ENCODE measurements at places on chromosomes 2 and 18. TPM values are rescaled to one million over a fixed set of nuclear protein-coding genes. Genes with fewer than 3 reads are reported as not detected.

The RFTN2 gene
- total RNA-seq = 4.4 TPM

The PROM2 gene
- total RNA-seq = 0.54 TPM

The ACTG2 gene
- total RNA-seq = 1.7 TPM

The ICA1L gene
- total RNA-seq = 5.1 TPM

The SANBR gene
- total RNA-seq = 6.2 TPM

The SOS1 gene
- 24.2 TPM for total RNA-seq

The UGT1A5 gene
- total RNA-seq = not detected

The AQP12B gene
- not detected for total RNA-seq

The INHBB gene
- 8.2 TPM for total RNA-seq

The ANKAR gene
- total RNA-seq = 8.1 TPM

DNA sequence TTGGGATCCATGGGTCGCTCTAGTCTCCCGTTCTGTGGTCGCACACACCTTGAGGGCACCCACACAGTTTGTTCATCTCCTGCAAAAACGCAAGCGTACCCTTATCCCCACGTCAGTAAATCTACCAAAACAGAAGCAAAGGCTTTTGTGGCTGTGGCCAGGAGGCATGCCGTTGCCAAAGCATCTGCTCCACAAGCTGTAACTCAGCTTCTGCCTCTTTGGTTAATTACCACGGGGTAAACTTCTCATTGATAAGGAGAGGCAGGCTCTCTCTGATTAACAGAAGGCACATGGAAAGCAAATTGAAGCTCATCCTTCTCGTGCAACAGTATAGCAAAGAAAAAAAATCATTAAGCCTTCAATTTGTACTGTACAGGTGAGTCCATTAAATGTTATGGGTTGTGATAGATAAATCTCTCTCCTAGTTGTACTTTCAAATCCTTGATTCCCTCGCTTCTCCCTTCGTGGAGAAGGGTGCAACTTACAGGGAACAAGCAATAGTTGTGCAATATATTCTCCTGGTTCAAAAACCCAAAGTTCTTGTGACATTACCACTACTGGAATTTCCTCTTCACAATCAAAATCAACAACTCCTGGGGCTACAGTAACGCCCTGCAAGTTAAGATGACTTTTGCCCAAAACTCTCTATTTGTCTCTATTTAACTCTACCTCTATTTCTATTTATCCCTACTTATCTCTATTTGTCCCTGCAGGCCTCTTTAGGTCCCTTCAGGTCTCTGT lies 10.3 kb downstream of the PECR start:
- DNase-seq = no peak

DNA sequence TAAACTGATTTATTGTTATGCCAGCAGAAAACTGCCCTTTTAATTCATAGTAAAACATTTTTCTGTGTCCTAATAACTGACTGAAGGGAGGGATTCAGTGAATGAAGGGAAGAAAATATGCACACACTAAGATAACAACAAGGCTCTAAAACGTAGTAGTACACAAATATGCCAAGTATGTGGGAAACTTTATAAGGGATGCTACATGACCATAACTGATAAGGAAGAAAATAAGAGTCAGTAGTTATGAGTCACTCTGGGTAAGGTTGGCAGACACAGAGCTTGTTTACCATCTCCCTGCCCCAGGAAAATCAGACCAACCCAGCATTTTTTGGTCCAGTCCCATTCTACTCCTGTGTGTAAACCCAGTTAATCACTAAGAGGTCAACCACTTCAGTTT lies 124.2 kb downstream of the RPRM start:
- DNase-seq = no peak

GRCh38 chr2:71685073-71685848 lies 231.9 kb downstream of the DYSF start:
- peak; percentile 53 for DNase-seq

DNA sequence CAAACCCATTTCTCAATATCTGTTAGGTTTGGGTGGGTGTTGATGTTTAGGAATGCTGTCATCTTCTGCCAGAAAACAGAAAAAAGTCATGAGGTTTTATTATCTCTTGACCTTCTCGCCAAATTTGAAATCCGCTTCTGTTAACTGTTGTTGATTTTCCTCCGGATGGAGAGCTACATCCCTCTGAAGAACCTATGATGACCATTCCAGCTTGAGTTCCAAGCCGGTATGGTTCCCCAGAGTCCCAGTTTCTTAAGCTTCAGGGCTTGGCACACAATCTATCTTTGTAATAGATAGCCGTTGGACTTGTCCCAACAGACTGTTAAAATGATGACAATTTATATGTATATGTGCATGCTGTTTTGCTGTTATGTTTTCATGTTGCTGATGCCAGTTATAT lies 1201.0 kb downstream of the LRP1B start:
- DNase-seq = no peak

GRCh38 chr2:158663796-158664195 lies 131.3 kb upstream of the DAPL1 start:
- no peak for DNase-seq

- DNase-seq = no peak
Observed at GRCh38 chr2:100832885-100833284, 12.9 kb downstream of the NPAS2 start.

DNA sequence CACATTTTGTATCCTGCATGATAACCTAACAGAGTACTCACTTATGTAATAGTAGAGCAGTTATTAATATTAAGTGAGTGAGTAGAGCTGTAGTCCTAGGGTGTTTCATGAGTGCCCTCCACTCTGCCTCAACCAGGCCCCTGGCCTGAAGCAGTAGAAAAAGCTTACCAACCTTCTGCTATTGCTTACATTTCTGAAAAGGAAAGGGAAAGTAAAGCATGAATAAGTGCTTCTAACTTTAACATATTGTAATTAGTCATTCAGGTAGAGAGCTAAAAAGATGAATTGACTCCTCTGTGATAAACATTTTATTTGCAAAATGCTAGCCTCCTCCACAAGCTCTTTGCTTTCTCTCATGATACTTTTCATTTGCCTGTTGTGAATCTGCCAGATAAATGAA lies 94.7 kb upstream of the RPE start:
- DNase-seq = no peak

GRCh38 chr2:25473131-25473530 lies 131.4 kb upstream of the DNMT3A start:
- DNase-seq = no peak

- DNase-seq = no peak
Observed at GRCh38 chr2:205500951-205501350, 181.3 kb upstream of the NRP2 start.

GRCh38 chr18:22155584-22155983 lies 13.8 kb upstream of the GATA6 start:
- no peak for DNase-seq

DNA sequence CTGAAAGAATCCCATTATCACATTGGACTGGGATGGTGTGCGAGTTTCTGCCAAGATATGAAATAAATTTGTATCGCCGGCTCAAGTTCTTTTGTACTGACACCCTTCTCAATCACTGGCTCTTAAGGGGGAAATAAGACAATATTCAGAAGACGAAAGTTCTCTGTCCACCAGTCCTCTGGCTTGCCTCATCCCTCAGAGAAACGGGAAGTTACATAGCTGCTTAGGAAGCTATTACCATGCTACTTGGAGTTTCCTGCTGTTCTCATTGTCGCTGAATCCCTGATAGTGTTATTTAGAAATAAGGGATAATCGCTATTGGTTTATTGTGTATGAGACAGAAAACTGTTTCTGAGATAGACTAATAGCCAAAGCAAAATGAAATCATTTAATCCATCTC lies 205.0 kb upstream of the ZNF521 start:
- DNase-seq = no peak

DNA sequence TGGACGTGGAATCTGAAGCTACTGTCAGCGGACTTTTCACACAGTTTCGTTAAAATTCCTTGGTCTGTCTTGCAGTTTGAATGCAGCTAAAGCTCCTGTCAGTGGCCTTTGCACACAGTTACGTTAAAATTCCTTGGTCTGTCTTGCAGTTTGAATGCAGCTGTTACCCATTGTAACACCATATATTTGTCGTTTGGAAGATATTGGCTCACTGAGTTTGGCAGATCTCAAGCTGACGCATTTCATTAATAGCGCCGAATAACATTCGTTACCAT lies 1.0 kb downstream of the LIMS1 start:
- no peak for DNase-seq

DNA sequence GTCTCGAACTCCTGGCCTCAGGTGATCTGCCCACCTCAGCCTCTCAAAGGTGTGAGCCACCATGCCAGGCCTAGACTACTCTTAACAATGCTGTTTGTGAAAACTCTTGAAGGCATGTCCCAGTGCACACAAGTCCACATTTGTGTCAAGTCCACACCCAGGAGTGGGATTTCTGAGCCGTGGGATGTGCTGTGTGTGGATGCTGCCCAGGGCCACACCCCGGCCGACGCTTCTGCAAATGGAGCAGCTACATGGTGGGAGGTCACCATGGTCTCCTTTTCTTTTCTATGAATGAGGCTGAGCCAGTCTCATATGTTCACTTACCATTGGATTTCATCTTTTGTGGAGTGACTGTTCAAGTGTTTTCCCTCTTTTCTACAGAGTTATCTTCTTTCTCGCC lies 15.8 kb downstream of the SNED1 start:
- DNase-seq = peak; percentile 19

DNA sequence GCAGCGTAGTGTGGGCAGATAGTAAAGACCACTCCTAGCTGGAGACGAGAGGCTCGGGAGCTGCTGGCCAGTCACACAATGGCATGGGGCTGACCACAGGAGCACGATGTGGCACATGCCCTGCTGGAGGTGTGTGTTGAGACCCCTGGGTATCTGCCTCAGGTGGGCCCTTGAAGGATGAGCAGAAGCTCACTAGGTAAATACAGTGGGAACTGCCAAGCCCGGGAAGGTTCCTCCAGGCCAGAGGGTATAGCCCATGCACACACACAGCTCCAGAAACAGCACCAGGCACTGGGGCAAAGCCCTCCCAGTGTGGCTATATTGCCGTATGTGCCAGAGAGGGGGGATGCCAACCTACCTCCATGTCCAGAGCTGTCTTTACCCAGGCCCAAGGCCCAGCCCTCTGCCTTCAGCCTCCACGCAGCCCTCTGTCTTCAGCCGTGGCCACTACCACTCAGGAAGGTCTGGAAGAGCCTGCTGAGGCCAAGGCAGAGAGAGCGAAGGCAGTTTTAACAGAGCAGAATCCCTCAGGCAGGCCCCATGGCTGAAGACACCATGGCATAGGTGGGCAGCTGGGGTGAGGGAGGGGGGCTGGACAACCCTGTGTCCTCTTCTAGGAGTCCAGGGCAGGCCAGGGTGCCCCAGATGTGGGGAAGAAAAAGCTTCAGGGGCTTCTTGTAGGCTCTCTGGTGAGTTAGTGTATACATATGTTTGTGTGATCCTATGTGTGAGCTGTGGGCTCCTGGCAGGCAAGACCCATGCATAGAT lies 7.0 kb upstream of the ARID5A start:
- no peak for DNase-seq

GRCh38 chr18:404061-404636 lies 96.4 kb downstream of the COLEC12 start:
- DNase-seq = no peak

- DNase-seq = no peak
Observed at GRCh38 chr2:195659114-195659513, 2.1 kb downstream of the SLC39A10 start.
